ENCODE measurements at places on chromosomes 11 and 22.

GRCh38 chr11:111406091-111406490 lies 27.0 kb upstream of the POU2AF1 start:
- DNase-seq = no peak

DNA sequence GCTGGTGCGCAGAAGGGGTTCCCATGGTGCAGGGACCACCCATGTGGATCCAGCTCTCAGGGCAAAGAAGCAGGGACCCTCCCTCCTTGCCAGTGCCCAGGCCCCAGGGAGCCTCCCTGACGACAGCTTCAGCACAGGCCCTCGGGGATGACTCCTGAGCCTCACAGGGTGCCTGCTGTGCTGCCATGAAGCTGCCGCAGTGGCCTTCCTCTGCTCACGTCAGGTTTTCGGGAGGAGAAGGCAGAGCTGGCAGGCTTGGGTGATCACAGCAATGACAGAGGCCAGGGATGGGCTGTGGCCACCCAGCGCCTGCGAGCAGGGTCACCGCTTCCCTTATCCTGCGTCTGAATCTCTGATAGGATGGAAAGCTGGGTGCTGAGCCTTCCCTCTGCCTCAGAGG lies 276.2 kb downstream of the BRD1 start:
- DNase-seq = no peak

GRCh38 chr11:1690167-1691025 lies 6.6 kb upstream of the KRTAP5-6 start:
- DNase-seq = no peak

DNA sequence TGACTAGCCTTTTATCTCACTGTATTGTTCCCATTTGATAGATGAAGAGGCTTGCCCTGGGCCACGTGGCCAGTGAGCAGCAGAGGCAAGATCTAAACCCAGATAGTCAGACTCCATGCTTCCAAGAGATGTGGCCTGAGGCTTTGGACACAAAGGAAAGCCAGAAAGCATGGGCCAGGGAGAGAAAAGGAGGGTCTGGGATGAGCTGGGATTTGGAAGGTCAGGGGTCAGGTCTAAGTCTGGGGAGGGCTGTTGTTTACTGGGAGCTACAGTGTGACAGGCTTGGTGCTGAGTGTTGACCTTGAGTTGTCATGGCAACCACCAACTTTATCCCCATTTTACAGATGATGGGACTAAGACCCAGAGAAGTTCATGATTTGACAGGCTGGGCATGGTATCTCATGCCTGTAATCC lies 2.1 kb downstream of the SLC35E4 start:
- DNase-seq = no peak

DNA sequence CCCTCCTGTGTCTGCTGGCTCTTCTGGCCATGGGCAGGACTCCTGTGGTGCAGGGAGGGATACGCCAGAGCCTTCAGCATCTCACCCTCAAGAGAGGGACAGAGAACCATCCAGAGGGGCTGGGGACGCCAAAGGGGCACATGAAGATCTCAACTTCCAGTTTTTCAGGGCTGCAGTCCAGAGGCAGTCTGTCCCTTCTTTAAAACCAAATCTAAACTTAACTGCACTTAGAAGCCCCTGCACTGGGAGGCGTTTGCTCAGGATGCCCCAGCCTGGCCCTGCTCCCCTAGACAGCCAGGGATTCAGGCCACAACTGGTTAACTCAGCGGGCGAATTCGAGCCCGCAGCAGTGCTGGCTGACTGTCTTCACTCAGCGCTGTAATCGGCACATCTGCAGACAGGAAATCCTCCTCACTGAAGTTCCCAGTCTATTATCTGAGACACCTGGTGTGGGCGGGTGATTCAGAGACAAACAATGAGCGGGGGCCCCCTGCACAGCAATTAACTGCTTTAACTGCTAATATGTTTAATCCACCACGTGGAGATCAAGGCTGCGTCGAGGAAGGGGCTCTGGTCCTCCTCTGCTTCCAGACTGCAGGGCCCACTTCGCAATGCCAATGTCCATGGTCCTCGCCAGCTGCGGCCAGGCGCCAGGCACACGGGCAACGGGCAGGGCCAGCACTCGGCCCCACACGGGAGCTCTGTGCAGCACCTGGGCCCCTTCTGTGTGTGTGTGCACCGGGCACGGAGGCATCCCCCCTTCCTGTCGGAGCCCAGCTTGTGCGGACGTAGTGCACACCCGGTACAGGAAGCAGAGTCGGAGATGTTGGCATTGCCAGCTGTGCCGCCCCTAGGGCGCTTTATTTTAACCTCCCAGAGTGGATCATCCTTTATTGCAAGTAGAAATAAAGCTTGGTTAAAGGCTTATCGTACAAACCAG lies 36.9 kb upstream of the GNB1L start:
- peak; percentile 92 for DNase-seq

DNA sequence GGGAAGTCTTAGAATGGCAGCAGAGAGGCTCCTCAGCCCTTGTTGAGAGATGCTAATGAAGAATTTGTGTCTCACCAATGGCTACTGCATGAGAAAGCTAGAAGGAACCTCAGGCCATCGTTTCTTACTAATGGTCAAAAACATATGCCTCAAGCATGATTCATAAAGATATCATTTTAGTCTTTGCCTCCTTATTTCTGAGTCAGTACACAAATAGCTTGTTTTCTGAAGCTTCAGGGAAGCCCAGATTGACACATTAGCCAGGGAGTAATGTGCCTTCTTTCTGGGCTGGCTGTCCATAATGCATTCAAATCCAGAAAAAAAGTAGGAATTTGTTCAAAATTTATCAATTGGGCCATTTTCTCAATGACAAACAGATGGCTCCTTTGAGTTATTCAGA lies 169.4 kb upstream of the ZBED5 start:
- no peak for DNase-seq

GRCh38 chr22:23549198-23549595 lies 30.9 kb downstream of the IGLL1 start:
- no peak for DNase-seq

DNA sequence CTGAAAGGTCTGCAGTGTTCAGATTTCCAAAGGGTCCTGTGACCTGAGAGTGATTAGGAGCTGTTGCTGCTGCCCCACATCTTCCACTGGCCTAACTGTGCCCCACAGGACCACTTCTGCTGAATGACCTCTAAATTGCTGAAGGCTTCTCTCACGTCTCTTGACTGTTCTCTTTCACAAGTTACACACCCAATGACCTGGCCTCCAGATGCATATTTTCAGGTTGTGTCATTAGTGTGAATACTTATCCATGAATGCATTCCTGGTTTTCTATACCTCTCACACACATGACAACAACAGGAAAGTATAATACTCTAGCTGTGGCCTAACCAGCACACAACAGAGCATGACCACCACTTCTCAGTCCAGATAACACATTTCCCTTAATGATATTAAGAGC lies 15.4 kb downstream of the PRR14L start:
- DNase-seq = no peak

GRCh38 chr22:20080776-20081654 lies 974 bp downstream of the DGCR8 start:
- DNase-seq = no peak

GRCh38 chr11:75077316-75077715 lies 19.4 kb downstream of the OR2AT4 start:
- no peak for DNase-seq

DNA sequence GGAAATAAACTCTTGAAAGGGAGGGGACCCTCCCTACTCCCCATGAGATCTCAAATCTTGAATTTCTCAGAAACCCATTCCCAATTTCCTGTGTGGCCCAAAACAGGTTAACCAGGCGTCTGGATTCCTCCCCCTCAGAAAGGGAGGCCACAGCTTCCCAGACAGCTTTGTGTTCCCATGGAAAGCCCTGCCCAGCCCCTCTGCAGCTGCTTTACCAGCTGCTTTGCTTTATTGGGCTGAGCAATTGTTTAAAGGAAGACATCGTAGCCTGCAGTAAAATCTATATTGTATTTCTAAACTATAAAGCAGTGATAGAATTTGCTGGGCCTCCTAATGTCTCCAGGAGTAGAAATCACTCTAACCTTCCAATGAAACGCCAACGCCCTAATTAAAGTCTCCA lies 97.4 kb downstream of the CHST1 start:
- DNase-seq = no peak

- no peak for DNase-seq
Observed at GRCh38 chr11:58316142-58316541, 42.7 kb downstream of the OR5B17 start.

DNA sequence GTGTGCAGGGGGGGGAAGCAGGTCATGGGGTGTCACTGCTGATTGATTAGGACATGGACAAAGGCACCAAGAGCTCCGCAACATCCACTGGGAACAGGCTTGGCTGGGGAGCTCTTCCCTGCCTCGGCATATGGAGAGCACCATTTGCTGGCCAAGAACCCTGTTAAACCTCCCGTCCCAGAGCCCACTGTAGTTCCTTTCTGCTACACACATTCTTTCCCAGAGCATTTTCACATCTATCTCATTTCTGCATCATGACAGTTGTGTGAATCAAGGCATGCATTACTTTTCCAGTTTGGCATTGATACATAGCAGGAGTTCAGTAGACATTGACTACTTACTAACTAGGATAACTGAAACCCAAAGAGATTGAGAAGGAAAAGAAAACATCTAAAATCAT lies 333.4 kb upstream of the B3GAT1 start:
- DNase-seq = no peak

DNA sequence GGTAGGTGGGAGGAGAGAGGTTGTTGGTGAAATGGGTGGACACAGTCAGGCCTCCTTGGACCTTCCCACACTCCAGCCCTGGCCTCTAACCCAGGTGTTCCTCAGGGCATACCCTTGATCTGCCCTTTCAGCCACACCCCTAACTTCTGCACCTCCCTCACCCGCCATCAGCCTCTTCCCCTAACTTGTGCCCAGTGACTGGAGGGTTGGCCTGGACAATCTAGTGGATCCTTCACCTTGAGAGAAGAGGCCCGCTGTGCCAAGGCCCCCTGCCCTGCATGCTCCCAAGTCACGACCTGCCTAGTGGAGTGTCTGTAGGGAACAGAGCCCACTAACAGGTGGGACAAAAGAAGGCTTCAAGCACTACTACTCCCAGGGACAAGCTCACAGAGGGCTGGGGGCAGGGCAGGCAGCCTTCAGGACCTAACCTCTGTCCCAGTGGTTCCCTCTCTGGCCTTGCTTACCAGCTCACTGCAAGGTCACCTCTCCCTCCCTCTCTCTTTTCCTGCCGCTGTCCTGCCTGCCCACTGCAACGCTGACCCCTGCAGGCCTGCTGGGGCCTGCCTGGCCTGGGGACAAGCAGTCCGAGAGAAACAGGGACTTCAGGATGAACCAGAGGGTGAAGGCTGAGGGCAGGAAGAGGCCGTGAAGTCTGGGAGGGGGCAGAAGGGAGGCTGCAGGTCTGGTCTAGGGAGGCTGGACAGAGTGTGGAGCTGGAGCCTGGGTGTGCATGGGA lies 3.3 kb downstream of the SYT7 start:
- DNase-seq = no peak

GRCh38 chr11:87022738-87023137 lies 15.0 kb upstream of the TMEM135 start:
- no peak for DNase-seq

- DNase-seq = no peak
Observed at GRCh38 chr11:74820763-74821162, 72.1 kb downstream of the RNF169 start.

- no peak for DNase-seq
Observed at GRCh38 chr22:44450503-44450902, 47.5 kb downstream of the RTL6 start.

- DNase-seq = no peak
Observed at GRCh38 chr22:50326225-50326955, 422 bp downstream of the DENND6B start.

DNA sequence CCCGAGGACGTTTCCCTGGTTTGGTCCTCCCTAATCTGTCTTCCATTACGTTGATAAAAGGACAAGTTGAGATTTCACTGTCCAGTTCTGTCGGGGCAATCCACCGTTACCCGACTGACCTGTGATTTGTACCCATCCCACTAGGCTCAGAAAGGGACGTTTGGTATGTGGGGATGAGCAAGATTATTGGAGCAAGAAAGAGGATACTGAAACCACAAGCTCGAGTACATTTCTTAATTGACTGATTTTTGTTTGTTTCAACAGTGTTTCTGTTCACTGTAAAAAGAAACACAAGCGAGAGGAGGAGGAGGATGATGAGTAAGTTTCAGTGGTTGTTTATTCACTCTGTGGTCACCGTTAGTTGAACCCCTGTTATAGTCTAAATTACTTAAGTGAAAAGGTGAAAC lies 969 bp downstream of the CCDC117 start:
- DNase-seq = no peak

DNA sequence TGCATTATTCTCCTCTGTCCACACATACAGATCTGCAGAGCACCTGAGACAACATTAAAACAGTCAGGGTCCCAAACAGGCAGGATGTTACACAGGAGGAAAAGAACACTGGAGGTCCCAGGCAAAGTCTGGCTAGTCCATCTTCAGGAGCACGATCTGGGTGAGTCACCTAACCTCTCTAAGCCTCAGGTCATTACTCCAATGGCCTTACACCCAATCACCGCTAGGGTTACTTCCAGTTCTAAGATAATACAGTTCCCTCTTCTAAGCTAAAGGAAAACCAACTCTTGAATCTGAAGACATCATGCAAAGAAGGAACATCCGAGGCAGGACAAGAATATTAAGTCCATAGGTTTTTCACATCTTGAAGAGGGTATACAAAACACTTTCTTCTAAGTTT lies 24.5 kb downstream of the ASCC2 start:
- no peak for DNase-seq

DNA sequence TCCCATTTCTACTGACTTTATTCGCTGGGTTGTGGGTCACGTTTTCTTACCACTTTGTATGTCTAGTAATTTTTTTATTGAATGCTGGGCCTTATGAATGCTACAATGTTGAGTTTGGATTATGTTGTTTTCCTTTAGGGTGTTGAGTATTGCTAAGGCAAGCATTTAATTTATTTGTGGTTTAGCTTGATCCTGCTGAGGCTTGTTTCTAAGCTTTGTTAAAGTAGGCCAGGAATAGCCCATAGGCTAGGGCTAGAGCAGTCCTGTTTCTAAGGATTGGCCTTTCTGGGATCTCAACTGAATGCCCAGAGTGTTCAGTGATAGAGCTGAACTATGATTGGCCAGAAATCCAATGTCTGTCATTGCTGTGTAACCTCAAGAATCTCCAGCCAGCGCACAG lies 56.1 kb upstream of the LDLRAD3 start:
- no peak for DNase-seq

DNA sequence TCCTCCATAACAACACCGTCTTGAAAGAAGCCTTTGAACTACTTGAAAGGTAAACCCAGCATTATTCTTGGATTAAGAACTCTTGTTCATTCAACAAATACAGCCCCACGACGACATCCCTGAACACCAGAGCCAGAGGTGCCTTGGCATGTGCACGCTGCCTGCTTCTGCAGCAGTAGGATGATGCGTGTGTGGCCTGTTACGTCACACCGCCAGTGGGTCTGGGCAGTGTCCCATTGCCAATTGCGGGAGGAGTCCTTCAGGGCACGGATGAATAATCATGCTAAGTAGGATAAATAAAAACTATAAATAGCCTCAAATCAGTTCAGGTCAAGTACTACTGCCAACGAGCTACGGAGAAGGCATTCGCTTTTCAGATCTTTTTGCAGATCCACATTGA lies 380.5 kb downstream of the SHANK2 start:
- no peak for DNase-seq

- DNase-seq = no peak
Observed at GRCh38 chr22:23306926-23307325, 126.6 kb downstream of the BCR start.

GRCh38 chr22:49755631-49756001 lies 72.1 kb downstream of the BRD1 start:
- no peak for DNase-seq

GRCh38 chr11:102762361-102762767 lies 18.1 kb downstream of the MMP10 start:
- DNase-seq = no peak

- no peak for DNase-seq
Observed at GRCh38 chr22:42978453-42979103, 36.4 kb downstream of the PACSIN2 start.

- DNase-seq = no peak
Observed at GRCh38 chr11:33906484-33907186, 14.8 kb upstream of the LMO2 start.

Data from stimulated activated CD4-positive, alpha-beta T cell treated with anti-CD3 and anti-CD28 coated beads, Interleukin-4, amount 100 ng/mL, for 24 hours (primary cell).